ENCODE measurements at places on chromosomes 3 and 15.

- DNase-seq = no peak
These were observed 22.1 kb downstream of the AGBL1 start for GRCh38 chr15:86101818-86102217.

DNA sequence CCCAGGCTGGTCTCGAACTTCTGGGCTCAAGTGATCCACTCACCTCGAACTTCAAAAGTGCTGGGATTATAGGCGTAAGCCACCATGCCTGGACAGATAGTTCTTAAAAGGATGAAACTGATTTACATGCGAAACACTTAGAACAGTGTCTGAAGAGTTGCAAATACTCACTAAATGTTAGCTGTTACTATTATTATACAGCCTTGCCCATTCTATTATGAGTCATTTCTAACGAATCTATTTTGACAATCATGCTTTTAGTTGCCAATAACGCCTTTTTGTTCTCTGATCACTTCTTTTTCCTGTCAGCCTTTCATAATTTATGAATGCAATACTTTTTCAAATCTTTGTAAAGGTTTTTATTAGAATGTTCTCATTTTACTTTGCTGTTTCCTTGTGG lies 112.7 kb downstream of the SNRK start:
- DNase-seq = no peak

DNA sequence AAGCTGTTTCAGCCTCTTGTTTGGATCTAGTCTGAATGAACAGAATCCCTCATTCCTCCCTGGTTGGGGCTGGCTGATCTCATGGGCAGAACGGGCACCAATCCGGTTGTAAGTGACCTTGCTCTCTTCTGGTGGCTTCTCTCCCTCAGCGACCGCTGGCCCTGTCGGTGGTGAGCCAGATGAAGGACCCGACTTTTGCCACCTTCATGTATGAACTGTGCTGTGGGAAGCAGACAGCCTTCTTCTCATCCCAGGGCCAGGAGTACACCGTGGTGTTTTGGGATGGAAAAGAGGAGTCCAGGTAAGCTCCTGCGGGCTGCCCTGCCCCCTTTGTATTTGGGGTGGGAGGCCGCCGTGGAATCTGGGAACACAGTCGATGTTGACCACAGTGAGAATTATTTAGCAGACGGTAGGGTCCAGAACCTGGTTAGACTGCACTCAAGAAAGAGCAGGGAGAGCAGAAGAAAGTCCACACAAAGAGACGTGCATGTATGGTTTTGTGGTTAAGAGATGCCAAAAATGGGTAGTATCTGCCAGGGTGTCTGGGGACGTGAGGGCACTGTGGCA lies 138.8 kb downstream of the LRRK1 start:
- DNase-seq = no peak

DNA sequence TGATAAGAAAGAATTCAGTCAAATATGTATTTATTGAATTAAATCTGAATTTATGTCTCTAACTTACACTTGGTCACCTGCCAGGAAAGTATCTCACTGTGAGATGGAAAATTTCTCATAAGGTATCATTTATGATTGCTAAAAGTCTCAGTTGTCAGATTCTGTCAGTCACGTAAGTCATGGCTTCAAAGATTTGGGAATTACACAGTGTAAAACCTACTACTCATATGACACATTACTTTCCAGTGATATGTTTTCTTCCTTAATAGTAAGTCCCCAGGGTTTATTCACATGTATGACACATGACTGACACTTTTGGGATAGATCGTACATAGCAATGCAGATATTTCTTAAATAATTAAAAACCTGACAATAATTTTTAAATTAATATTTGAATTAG lies 792.2 kb downstream of the PLOD2 start:
- no peak for DNase-seq

- no peak for DNase-seq
These were observed 5.1 kb downstream of the ONECUT1 start for GRCh38 chr15:52784799-52785671.

GRCh38 chr3:100941041-100941440 lies 52.2 kb downstream of the ABI3BP start:
- no peak for DNase-seq

GRCh38 chr3:103693831-103694230 lies 1259.0 kb downstream of the ZPLD1 start:
- no peak for DNase-seq

GRCh38 chr3:42652251-42652610 lies 1.3 kb upstream of the ZBTB47 start:
- DNase-seq = no peak

GRCh38 chr15:89502867-89503595 lies 6.6 kb upstream of the RHCG start:
- DNase-seq = no peak

- DNase-seq = no peak
These were observed 107.9 kb downstream of the STAC start for GRCh38 chr3:36488077-36488789.

DNA sequence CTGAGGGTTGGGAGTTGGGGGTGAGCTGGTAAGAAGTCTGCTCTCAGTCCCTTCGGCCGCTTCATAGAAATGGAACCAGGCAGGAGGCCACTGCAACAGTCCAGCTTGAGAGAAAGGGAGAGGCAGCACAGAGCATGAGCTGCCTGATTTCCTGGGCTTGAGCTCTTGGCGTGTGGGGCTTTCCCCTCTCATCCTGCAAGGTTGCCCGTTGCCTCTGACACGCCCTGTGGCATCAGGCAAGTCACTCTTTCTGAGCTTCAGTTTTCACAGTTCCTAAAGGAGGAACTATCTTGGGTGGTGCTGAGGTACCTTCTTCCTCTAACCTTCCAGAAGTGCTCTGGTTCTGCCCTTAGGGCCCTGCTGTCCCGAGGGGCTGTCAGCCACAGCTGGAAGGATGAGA lies 4.9 kb downstream of the MESP2 start:
- no peak for DNase-seq

- DNase-seq = no peak
These were observed 12.9 kb downstream of the NEDD4 start for GRCh38 chr15:55980511-55980910.

- DNase-seq = peak; percentile 45
These were observed 159.7 kb downstream of the POLR2M start for GRCh38 chr15:57866149-57866736.

GRCh38 chr3:45759851-45760250 lies 36.5 kb downstream of the SLC6A20 start:
- no peak for DNase-seq

DNA sequence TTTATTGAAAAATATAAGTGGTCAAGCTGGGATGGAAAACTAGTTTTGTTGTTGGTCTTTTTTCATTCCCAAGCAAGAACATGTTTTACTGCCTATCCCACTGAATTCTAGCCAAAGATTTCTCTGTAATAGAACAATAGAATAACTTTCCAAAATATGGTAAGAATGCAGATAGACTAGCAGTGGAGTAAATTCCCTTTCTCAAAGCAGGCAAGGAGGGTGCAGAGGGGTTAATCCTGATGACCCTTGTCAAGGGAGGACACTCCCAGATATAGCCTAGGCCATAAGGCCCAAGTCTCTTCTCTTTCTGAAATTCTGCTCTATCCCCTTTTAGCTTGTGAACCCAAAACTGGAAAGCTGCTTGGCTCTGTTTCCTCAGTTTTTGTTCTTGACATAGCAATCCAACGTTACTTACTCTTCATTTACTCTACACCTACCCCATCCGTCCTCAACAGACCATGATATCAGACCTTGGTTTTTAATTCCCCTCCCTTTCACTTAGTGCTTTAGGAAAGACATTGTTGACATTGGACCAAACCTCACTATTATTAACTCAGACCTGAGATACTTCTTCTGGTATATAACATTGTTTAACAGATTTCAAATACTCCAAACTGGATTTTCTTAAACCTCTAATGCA lies 453.6 kb upstream of the THBS1 start:
- no peak for DNase-seq

DNA sequence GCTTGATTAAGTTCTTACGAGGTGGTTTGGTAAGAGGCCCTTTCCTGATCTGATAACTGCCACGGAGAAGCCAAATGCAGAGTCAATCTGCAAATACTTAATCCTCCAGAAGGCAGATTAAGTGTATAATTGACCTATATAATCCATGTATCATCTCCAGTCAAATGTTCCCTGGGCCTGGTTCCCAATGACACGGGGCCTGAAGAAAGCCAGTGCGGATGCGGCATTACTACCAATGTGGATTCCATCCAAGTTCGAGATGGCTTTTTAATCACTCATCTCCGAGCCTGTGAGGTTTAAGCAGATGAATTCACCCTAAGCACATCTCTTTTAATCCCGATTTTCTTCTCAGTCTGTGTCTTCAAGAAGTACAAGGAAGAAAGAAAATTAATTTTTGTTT lies 60.0 kb upstream of the FEZF2 start:
- no peak for DNase-seq

- no peak for DNase-seq
These were observed 51.1 kb downstream of the PTPRG start for GRCh38 chr3:61612211-61613194.

DNA sequence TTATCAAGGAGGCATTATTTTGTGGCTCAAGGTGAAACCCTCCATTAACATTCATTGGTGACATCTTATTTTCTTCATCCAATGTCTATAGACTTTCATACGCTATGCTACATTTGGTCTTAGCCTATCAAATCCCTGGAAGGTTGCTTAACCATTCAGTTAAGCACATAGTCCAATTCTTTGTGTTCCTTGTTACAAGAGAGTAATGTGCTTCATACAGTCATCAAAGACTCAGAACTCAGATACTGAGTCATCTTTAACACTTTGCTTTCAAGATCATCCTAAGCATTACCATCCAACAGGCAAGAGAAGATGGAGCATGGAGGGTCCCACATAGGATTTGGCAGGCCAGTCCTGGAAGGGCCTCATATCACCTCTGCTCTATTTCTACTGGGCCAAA lies 1202.1 kb downstream of the ROBO1 start:
- DNase-seq = no peak

DNA sequence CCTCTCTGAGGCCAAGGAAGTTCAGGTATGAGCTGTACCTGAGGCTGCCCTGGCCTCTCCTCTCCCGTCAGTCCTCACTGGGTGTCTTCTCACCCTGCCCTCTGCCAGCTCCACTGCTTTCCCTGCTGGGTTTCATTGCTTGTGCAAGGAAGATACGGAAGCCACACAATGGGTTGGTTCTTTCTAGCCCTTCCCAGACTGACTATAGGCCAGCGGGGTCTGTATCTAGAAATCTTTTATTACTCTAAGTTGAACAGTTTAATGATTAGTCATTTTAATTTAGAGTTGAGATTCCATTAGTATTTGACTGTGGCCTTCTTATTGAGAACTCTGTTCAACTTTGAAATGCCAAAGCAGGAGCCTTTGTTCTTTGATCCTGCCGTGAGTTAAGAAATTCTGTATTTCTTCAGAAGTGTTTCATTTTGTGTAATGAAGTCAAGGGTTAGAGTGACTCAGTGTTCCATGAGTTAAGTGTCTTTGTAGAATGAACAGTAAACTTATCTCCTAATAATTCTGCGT lies 16.2 kb downstream of the C3orf62 start:
- DNase-seq = no peak

GRCh38 chr3:150227839-150228238 lies 180.3 kb upstream of the TSC22D2 start:
- DNase-seq = peak; percentile 57

GRCh38 chr15:66996094-66996493 lies 69.3 kb upstream of the SMAD3 start:
- DNase-seq = no peak

DNA sequence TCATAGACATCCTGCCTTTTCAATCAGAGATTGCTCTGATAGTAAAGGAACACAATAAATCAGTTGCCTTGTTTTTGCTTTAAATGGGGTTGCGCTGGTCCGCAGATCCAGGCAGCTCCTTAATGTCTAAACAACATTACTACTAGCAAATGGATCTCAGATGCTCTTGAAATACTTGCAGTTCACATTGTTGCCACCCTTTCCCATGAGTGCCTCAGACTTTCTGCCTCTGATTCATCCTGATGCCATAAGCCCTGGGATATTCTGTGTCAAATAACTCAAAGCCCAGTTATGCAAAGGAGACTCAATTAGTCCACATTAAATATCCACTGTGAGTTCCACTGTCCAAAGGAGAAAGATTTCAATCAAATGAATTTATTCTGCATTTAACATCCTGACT lies 196.7 kb downstream of the PLCH1 start:
- DNase-seq = no peak

DNA sequence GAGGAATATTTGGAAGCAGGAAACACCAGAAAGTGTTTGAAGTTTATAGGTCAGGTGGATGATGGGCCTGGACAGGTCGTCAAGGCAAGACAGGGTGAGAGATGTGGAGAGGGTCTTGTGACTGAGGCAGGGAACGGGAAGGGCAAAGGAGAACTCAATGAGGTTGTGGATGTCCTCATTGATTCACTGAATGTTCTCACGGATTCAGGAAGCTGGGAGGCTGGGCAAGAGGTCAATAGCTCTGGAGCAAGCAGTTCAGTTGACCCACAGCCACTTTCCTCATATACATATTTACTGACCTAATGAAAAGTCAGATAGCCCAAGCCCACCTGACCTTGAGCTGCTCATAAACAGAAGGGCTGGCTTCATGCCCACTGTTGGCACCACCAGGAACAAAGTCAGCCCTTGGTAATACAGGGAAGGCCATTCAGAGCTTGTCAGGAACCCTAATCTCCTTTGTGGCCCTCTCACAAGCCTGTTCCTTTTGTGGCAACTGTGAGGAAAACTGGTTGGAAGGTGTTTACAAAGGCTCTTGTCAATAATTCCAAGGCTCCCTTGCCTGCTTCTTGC lies 31.6 kb downstream of the ARRDC4 start:
- DNase-seq = no peak

- DNase-seq = no peak
These were observed 32.2 kb upstream of the SEC22A start for GRCh38 chr3:123169492-123169929.

- no peak for DNase-seq
These were observed 1072.0 kb downstream of the NSUN3 start for GRCh38 chr3:95134693-95135413.

DNA sequence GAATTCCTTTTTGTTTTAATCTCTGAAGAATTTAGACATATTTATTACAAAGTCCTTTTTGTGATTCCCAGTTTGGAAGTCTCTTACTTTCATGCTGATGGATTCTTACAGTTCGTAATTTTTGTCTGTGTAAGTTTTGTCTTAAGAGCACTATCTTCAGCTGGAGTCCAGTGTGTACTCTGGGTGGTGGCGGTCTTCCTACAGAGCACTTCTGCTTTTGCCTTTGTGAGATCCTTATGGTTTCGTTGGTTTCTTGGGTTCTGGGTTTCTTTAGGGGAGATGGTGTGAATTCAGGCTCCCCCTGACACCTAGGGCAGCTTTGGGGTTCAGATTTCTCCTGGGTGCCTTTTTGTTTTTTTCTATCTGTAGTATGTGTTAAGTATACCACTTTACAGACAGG lies 45.3 kb downstream of the PLS1 start:
- no peak for DNase-seq
